ENCODE measurements at places on chromosomes 11 and 22. TPM values are rescaled to one million over a fixed set of nuclear protein-coding genes. Genes with fewer than 3 reads are reported as not detected.
A peak's percentile ranks its signal among the peaks of the same experiment; 100 is the strongest.

LMNTD2 gene
- total RNA-seq: 0.52 TPM

FJX1 gene
- total RNA-seq: 6.4 TPM

PDE3B gene
- 13.3 TPM for total RNA-seq

GALNT18 gene
- 29.1 TPM for total RNA-seq

DDX25 gene
- 0.17 TPM for total RNA-seq

GAB4 gene
- total RNA-seq: not detected

AMBRA1 gene
- 27.9 TPM for total RNA-seq

APOA4 gene
- total RNA-seq: 0.26 TPM

TOM1 gene
- 30.4 TPM for total RNA-seq

OR52H1 gene
- total RNA-seq: not detected

TTC36 gene
- total RNA-seq: 1.5 TPM

BTG4 gene
- not detected for total RNA-seq

DNA sequence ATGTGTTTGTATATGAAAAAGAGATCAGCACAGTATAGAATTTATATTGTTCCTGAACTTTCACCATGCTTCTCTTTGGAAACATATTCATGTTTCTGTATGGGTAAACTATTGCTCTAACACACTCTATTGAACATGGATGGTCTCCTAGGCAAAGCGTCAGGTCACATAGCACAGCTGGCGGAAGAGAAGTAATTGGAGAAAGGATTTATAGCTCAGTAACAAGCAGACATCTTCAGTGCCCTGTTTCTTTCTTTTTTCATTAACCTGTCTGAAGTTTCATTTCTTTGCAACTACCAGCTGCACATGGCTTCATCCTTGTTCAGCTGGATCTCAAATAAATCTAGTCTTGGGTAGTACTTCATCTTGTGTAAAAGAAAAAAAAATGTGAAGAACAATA is 84.4 kb upstream of the TRPC6 start:
- DNase-seq: no peak

DNA sequence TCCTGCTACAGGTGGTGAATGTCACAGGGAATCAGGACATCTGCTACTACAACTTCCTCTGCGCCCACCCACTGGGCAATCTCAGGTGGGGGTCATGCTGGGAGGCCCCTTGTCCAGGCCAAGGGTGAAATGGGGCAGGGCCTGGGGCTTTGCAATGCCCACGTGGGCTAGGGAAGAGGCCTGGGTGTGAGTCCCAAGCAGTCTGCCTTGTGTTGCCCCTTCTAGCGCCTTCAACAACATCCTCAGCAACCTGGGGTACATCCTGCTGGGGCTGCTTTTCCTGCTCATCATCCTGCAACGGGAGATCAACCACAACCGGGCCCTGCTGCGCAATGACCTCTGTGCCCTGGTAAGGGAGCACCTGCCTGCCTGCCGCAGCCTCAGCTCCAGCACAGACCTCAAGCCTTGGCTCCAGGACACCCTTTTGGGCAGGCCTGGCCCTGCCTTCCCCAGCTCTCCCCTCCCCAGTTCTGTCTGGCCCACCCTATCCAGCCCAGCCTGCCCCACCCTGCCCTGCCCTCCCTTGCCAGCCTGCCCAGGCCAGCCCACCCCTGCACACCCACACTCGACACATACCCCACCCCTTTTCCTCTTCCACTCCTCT is 9.1 kb upstream of the TAGLN start:
- no peak for DNase-seq

DNA sequence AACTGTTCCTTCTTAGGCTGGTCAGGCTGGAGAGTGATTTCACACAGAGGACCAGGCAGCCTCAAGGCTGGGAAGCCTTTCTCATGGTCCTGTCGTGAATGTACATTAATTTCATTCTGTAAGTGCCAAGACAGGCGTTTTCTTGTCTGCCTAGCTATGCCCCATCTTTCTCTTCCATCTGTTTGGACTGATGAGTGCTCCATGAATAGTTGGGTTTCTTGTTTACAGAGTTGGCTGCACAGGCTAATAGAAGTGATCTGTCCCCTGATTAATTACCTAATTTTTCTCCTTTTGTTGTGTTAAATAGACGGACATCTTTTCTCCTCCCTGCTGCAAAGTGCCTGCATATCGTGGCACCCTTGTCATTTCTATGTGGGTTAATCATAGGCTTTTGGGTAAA is 135.8 kb upstream of the NARS2 start:
- no peak for DNase-seq

DNA sequence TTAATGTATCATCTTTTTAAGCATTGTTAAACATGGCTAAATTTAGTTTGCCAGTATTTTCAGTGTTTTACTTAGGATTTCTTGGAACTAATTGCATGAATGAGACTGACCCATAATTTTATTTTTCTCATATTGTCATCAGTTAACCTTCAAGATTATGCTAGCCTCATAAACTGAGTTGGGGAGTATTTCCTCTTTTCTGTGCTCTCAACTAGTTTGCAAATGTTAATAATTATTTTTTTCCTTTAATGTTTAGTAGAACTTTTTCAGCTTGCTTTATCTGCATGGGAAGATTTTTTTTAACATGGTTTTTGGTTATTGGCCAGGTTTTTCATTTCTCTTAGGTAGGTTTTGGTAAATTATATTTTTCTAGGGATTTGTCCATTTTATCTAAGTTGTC is 235.4 kb upstream of the SESN3 start:
- no peak for DNase-seq

GRCh38 chr11:11155962-11156815 is 196.9 kb downstream of the CSNK2A3 start:
- peak; percentile 89 for DNase-seq

DNA sequence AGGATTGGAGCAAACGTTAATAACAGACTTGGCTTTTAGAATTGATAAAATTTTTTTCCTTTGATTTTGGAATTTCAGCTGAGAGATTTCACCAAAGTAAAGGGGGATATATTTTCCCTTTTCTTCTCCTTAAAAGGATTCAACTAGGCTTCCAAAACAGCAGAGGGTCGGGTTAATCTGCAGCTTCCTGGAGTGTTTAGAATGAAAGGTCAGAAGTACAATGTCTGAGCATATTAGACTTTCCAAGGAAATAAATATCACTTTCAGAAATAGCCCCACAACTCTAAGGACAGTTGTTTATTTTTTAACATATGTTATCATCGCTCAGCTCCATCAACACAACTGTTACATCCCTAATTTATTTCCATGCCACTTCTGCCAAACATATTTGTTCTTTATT is 1532.9 kb upstream of the RAG2 start:
- no peak for DNase-seq

DNA sequence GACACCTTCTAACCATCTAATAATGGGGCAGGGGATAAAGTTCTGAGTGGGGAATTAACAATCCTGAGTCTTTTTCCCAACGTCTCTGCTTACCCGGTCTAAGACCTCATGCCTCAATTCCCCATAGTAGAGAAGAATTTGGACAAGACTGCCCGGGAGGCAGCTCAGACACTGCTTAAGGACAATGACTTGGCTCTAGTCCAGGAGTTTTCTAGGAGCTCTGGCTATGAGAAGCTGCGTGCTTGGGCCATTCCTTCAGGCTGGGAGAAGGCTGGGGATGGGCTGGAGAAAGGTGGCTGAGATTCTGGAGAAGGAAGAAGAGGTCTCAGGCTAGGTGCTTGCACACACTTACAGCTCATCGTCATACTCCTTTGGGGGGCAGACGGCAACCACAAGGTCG is 19.8 kb upstream of the ABCC8 start:
- DNase-seq: no peak

DNA sequence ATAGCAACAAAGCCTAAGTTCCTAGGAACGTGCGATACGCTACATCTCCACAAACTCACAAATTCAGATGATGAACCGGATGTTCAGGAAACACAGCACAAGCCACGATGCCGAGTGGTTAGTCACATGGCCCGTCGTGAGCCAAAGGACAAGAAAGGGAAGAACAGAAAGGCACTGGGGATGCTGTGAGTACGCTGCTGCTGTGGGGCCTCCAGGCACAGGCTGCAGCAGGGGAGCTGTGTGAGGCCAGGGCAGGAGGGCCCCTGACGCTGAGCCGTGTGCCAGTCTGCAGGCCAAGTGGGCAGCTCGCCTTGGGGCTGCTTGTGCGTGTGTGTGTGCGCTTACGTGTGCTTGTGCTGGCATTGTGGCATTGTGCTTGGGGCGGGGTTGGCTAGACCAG is 89.4 kb downstream of the CTTN start:
- DNase-seq: no peak

- no peak for DNase-seq
Observed at GRCh38 chr22:40325315-40325714, 21.0 kb upstream of the ADSL start.

- no peak for DNase-seq
Observed at GRCh38 chr11:15378941-15379340, 264.2 kb downstream of the INSC start.

DNA sequence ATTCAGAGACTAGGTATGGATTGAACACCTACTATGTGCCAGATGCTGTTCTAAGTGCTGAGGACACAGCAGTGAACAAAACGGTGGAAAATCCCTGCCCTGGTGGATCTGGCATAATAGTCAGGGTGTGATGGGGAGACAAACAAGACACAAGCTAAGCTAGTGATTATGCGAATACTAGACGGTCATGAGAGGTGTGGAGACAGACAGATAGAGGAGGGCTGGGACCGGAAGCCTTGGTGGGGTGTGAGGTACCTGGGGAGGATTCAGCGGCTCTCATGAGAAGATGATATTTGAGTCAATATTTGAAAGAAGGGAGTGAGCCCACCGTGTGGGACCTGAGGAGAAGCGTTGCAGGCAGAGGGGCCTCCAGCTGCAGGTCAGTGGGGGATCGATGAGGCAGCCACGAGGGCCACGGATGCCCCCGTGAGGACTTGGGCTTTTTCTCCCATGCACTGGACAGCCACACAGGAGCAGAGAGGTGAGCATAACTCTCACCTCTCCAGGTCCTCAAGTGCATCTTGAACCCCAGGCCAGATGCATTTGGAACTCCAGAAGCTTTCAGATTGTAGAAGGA is 4.7 kb downstream of the CD5 start:
- no peak for DNase-seq

- peak; percentile 2 for DNase-seq
Observed at GRCh38 chr22:34845391-34845790, 220.6 kb upstream of the ISX start.

DNA sequence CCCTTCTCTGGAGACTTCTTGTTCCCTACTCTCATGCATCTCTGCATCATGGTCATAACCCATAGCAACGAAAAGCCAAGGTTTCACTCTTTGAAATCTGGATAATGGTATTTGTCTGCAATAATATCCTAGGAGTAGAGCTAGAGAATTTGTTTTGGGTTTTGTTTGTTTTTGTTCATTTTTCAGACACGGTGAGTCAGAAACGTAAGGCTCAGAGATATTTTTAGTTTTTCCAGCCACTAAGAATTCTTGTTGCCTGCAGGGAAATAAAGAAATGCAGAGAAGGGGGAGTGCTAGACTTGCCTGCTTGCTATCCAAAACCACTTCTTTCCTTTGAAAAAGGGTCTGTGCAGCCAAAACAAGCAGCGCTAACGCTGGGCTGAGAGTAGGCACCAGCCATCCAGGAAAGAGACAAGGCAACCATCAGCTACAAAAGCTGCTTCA is 26.0 kb downstream of the POU2AF3 start:
- DNase-seq: no peak

DNA sequence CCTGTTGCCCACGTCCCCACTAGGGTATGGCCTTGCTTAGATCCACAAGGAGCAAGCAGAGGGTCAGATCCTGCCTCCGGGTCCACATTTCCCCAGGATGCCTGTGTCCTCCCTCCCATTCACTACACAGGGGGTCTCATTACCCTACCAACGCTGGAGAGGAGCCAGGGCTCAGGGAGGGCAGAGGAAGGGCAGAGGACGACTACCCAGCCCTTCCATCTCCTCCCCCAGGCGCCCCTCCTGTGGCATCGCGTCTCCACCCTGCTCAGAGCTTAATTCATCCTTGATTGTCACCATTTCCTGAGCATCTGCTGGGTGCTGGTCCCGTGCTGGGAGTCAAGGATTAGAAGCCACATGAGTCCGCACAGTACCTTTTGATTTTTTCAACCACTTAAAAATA is 5.0 kb downstream of the NFAM1 start:
- DNase-seq: no peak

- no peak for DNase-seq
Observed at GRCh38 chr11:70423523-70424505, 25.5 kb downstream of the CTTN start.

- no peak for DNase-seq
Observed at GRCh38 chr22:19419086-19419463, 12.5 kb downstream of the HIRA start.

DNA sequence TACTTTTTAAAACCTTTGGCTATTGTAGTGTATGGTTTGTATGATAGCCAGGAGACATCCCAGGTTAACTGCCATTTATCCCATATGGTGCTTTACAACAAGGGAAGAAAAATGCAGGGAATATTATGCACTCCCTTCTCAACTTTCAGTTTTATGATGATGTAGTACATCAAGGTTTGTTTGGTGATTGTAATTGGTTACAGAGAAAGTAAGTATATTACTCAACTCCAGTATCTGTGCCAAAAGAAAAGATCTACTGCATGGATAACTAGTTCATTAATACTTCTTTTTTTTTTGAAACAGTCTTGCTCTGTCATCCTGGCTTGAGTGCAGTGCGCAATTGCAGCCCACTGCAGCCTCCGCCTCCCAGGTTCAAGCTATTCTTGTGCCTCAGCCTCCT is 65.3 kb downstream of the BCL2L13 start:
- DNase-seq: no peak

DNA sequence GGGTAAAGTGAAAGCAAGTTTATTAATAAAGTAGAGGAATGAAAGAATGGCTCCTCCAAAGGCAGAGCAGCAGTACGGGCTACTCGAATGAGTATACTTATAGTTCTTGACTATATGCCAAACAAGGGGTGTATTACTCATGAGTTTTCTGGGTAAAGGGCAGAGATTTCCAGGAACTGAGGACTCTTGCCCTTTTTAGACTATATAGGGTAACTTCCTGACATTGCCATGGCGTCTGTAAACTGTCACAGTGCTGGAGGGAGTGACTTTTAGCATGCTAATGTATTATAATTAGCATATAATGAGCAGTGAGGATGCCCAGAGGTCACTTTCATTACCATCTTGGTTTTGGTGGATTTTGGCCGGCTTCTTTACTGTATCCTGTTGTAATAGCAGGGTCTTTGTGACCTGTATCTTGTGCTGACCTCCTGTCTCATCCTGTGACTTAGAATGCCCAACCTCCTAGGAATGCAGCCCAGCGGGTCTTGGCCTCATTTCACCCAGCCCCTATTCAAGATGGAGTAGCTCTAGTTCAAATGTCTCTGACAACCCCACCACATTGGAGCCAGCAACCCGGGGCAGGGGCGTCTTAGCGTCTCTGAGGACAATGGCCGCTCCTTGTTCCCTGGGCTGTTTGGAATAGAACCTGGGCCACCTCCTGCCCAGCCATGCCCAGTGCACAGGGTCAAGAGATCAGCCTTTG is 34.9 kb upstream of the CD82 start:
- no peak for DNase-seq

Measured in esophagus muscularis mucosa (tissue), 4 donors.